T-helper 2 cell treated with Interferon-gamma antibody and Interleukin-4, amounts not matched to agents 5 μg/mL and 100 μg/mL, for 36 hours (primary cell): ENCODE measurements at places on chromosomes 1 and 21.
A peak's percentile ranks its signal among the peaks of the same experiment; 100 is the strongest.

DNA sequence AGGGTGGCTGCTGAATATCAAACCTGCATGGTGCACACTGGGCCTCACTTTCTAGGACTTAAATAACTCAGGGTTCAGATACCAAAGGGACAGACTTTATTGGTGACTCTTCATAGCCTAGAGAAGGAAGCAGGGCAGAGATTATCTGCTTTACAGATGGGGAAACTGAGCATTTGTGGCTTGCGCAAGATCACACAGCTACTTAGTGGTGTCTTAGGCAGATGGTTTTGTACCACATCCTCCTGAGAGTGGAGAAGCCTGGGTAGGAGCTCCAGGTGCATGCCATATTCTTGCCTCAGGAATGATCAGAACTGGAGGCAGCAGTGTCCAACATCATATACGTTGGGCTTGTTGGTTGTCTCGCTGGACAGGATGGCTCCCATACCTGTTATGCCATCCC, 6.8 kb upstream of the DPH2 start:
- no peak for DNase-seq

GRCh38 chr1:91712981-91713841, 172.7 kb downstream of the TGFBR3 start:
- DNase-seq, result peak; percentile 83

GRCh38 chr1:230323686-230324085, 102.4 kb downstream of the PGBD5 start:
- DNase-seq, result no peak

DNA sequence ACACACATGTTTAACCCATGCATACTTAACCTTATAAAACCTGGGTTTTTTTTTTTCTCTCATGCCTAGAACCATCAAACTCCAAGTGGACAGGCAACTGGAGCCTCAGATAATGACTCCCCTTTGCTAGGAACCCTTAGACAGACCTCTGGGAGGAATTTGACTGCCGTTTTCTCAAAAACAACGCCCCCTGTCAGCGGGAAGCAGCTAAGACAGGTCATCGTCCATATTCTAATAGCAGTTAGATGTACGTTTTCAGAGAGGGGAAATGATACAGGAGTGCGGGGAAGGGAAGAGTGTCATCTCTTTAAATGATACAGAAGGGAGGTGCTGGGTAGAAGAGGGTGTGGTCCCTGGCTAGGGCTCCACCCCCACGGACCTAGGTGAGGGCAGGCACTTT, 34.7 kb downstream of the LRRC3 start:
- no peak for DNase-seq

DNA sequence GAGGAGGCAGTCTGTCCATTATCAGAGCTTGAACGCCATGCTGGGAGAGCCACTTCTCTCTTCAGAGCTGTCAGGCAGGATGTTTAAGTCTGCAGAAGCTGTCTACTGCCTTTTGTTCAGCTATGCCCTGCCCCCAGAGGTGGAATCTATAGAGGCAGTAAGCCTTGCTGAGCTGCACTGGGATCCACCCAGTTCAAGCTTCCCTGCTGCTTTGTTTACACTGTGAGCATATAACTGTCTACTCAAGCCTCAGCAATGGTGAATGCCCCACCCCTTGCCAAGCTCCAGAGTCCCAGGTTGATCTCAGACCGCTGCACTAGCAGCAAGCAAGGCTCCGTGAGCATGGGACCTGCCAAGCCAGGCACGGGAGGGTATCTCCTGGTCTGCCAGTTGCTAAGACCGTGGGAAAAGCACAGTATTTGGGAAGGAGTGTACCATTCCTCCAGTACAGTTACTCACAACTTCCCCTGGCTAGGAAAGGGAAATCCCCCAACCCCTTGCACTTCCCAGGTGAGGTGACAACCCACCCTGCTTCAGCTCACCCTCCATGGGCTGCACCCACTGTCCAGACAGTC, 32.5 kb downstream of the RGS13 start:
- no peak for DNase-seq

- DNase-seq, result no peak
Measured at GRCh38 chr1:183480971-183481441, 8.7 kb downstream of the SMG7 start.
